Left lung (tissue), 14 donors: ENCODE measurements at places on chromosomes 5 and 9.
A peak's percentile ranks its signal among the peaks of the same experiment; 100 is the strongest.

- no peaks in the 10 kb centered on the region for H3K27me3 ChIP-seq
- H3K36me3 ChIP-seq, result peaks cover 25% of the 10 kb centered on the region
- DNase-seq, result no peak
Observed at GRCh38 chr5:143138839-143139238, 264.6 kb downstream of the NR3C1 start.

DNA sequence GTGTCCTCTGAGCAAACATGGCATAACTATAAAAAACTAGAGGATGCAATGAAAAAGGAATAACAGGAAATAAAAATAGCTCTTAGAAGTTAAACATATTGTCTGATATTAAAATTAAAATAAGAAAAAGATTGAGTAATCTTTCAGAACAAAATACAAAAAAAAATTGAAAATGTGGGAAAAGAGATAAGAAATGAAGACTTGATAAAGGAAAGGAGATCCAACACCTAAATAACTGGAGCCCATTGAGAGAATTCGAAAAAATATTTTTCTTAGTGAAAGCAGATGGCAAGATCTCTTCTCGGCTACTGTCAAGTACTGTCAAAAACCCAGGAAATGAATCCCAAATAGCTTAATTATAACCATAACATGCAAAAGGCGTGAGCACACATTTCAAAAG, 24.9 kb downstream of the LIFR start:
- peak overlapping the region; percentile 9 for H3K27ac ChIP-seq
- peaks cover 39% of the 10 kb centered on the region for H3K4me1 ChIP-seq
- DNase-seq, result no peak
- H3K27me3 ChIP-seq, result no peaks in the 10 kb centered on the region

DNA sequence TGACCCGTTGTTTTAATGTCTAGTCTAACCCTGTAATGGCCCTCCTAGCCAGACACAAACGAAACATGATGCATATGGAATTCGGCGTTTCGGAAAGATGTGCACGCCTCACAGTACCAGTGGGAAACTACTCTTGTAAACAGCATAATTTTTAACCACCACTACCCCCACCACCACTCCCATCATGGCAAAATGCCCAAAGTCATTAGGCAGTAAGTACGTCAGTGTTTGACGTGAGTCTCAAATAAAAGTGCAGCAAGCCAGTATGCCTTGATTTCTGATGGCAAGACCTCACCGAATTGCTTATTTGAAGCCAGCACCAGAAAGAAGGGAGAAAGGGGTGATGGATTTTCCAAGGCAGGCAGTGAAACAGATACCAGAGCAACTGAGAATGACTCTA, 71.4 kb downstream of the ADRB2 start:
- H3K27ac ChIP-seq, result no peak overlapping the region
- H3K27me3 ChIP-seq, result no peaks in the 10 kb centered on the region
- no peaks in the 10 kb centered on the region for H3K36me3 ChIP-seq
- H3K4me3 ChIP-seq, result no peak overlapping the region

GRCh38 chr9:90706230-90706629, 63.6 kb upstream of the DIRAS2 start:
- H3K27ac ChIP-seq, result no peak overlapping the region
- no peaks in the 10 kb centered on the region for H3K4me1 ChIP-seq
- H3K36me3 ChIP-seq, result no peaks in the 10 kb centered on the region
- H3K27me3 ChIP-seq, result no peaks in the 10 kb centered on the region

- no peak overlapping the region for H3K27ac ChIP-seq
- H3K36me3 ChIP-seq, result no peaks in the 10 kb centered on the region
- H3K4me3 ChIP-seq, result no peak overlapping the region
Observed at GRCh38 chr9:29176786-29177185, 1603.5 kb upstream of the C9orf72 start.

GRCh38 chr5:160773646-160774410, 78.2 kb downstream of the ATP10B start:
- H3K4me3 ChIP-seq, result no peak overlapping the region
- H3K27ac ChIP-seq, result no peak overlapping the region
- DNase-seq, result no peak
- H3K4me1 ChIP-seq, result no peaks in the 10 kb centered on the region
- no peaks in the 10 kb centered on the region for H3K36me3 ChIP-seq
- no peaks in the 10 kb centered on the region for H3K27me3 ChIP-seq

DNA sequence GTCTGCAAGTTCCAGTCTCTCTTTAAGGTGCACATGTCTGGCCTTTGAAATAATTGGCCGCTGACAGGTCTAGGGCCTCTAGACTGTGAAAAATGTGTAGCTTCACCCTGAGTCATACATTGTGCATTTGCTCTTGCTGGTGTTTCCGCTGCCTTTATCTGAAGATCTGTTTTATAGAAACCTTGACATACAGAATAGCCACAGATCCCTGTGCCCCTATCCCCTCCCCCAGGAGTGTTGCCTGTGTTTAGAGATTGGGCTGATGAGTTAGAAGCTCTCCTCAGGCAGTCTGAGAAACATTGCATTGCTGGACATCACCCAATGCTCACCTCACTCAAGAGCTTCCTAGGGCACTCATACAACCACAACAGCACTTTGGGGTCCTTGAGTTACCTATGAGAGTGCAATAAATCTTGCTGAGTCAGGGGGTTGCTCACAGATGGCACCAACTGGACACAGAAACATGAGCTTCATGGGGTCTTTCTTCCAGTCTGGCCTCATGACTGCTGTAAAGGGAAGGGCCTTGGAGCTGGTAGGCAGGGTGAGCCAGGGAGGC, 3.8 kb upstream of the ZNF782 start:
- H3K36me3 ChIP-seq, result no peaks in the 10 kb centered on the region
- no peaks in the 10 kb centered on the region for H3K27me3 ChIP-seq
- no peak overlapping the region for H3K27ac ChIP-seq
- H3K4me3 ChIP-seq, result no peak overlapping the region
- DNase-seq, result no peak

GRCh38 chr5:115284021-115284420, 12.4 kb downstream of the CCDC112 start:
- DNase-seq, result no peak
- no peak overlapping the region for H3K27ac ChIP-seq
- H3K36me3 ChIP-seq, result no peaks in the 10 kb centered on the region
- no peaks in the 10 kb centered on the region for H3K4me1 ChIP-seq
- no peak overlapping the region for H3K4me3 ChIP-seq

DNA sequence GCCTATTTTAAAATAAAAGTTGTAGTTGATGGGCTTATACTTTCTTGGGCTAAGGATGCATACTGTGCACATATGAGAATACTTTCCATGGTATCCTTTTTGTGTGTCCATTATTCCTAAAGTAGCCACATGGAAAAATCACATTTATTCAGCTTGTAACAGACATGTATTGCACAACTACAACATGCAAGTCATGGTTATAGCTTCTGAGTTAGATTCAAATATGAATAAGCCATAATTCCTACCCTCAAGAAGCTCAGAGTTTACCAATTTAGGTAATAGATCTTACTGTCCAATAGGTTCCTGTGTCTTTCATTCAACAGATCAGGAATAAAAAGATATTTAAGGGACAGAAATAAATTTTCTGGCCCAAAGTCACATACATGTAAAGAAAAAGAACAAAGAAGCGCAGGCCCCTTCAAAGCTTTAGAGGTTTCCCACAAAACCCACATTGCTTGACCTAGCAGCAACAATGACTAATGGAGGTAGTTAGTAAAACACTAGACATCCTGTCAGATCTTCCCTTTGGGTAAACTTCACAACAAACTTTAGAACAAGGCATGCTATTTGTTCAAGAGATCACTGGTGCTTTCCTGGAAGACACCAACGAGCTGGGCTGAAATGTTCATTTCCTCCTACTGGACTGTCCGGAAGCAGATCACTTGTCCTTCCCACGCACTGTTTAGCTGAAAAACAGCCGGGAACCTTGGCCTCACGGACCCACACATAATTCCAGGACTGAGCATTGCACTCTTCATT, 78.4 kb upstream of the ITGA1 start:
- H3K4me1 ChIP-seq, result no peaks in the 10 kb centered on the region
- H3K27me3 ChIP-seq, result no peaks in the 10 kb centered on the region
- H3K4me3 ChIP-seq, result no peak overlapping the region
- no peaks in the 10 kb centered on the region for H3K36me3 ChIP-seq
- peak overlapping the region; percentile 33 for H3K27ac ChIP-seq

GRCh38 chr5:75975496-75975895, 107.7 kb upstream of the SV2C start:
- no peaks in the 10 kb centered on the region for H3K27me3 ChIP-seq
- H3K27ac ChIP-seq, result no peak overlapping the region
- no peaks in the 10 kb centered on the region for H3K4me1 ChIP-seq

DNA sequence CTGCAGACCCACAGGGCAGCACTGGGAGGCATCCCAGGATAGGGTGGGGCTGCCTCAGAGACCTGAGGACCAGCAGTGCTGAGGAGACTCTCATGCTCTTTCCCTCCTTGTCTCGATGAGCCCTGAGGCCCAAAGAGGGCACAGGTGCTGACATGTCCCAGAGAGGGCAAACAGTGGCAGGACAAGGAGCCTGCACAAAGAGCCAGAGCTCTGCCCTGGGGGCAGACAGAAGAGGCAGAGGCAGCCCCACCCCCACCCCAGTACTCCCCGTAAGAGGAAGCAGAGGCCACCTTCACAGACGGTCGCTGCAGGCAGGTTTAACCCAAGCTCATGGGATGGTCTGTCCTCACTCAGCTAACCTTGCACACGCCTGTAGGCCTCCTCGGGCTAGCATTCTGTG, 29.4 kb upstream of the TTLL11 start:
- H3K27me3 ChIP-seq, result peaks cover 32% of the 10 kb centered on the region
- no peak overlapping the region for H3K4me3 ChIP-seq
- H3K4me1 ChIP-seq, result peaks cover 24% of the 10 kb centered on the region
- H3K36me3 ChIP-seq, result no peaks in the 10 kb centered on the region

DNA sequence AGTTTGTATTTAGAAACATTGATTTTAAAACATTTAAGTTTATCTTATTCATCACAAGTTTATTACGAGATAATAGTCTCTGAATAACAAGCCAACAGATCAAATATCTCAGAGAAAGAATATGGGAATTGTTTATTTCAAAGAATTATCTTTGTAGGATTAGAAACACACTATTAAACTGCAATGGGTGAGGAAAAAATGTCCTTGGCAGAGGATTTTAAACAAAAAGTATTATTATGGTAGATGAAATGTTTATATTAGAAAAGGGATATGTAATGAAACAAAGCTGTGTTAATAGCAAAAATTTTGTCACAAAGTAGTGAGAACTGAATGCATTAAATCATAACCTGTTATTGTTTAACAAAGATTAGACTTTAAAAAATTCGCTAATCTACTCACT, 1382.9 kb upstream of the DMAC1 start:
- peak; percentile 23 for DNase-seq
- no peaks in the 10 kb centered on the region for H3K36me3 ChIP-seq
- no peaks in the 10 kb centered on the region for H3K4me1 ChIP-seq
- H3K27me3 ChIP-seq, result no peaks in the 10 kb centered on the region
- no peak overlapping the region for H3K4me3 ChIP-seq

DNA sequence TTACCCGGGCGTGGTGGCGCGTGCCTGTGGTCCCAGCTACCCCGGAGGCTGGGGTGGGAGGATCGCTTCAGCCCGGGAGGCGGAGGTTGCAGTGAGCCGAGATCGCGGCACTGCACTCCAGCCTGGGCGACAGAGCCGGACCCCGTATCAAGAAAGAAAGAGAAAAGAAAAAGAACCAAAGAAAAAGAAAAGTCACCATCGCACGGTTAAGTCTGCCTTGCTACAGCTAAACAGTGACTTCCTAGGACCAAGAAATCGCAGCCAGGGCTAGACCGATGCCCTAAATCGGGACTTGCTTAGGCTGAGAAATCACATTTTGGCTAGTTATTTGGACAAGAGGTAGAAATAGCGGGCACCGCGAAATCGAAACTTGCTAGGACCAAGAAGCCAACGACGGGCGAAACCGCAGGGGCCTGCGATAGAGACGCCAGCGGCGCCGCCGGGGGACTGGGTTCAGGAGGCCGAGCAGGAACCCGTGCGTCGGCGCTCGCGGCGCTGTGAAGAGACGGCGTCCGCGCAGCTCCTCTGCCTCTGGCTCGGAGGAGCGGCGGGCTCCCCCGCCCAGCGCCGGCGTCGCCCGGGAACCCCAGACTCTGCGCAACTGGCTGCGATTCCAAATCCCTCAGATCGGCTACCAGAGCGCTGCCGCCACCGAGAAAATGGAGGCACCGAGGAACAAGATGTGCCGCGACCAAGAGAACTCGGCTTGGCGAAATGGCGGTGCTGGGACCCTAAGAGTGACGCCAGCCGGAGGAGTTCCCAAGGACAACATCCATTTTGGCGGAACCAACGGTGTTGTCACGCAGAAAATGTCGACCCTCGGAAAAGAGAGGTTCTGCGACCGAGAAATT, 26.1 kb upstream of the ANXA2R start:
- peaks cover 48% of the 10 kb centered on the region for H3K4me1 ChIP-seq
- H3K36me3 ChIP-seq, result no peaks in the 10 kb centered on the region
- no peaks in the 10 kb centered on the region for H3K27me3 ChIP-seq
- DNase-seq, result no peak
- H3K4me3 ChIP-seq, result peak overlapping the region; percentile 69

DNA sequence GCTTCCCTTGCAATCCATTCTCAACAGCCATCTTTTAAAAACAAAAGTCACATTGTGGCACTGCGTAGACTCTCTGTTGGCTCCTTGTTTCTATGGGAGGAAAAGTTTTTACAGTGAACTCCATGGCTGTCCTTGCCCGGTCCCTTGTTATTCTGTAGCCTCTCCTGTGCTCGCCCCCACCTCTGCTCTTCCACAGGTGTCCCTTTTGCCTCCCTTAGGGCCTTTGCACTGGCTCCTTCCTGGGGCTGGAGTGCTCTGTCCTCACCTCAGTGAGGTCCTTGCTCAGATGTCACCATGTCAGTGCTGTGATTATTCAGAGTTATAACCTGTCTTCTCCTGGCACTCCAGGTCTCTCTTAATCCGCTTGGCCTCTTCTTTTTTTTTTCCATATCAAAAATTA, 308.8 kb downstream of the DOCK8 start:
- no peaks in the 10 kb centered on the region for H3K36me3 ChIP-seq
- no peak for DNase-seq
- H3K4me1 ChIP-seq, result no peaks in the 10 kb centered on the region
- no peaks in the 10 kb centered on the region for H3K27me3 ChIP-seq
- no peak overlapping the region for H3K4me3 ChIP-seq
- H3K27ac ChIP-seq, result no peak overlapping the region

GRCh38 chr5:72012906-72013305, 94.4 kb upstream of the MAP1B start:
- no peaks in the 10 kb centered on the region for H3K27me3 ChIP-seq
- H3K4me3 ChIP-seq, result no peak overlapping the region
- H3K4me1 ChIP-seq, result peaks cover 4% of the 10 kb centered on the region
- H3K27ac ChIP-seq, result no peak overlapping the region

GRCh38 chr9:73869264-73869663, 627.9 kb upstream of the RORB start:
- H3K27me3 ChIP-seq, result no peaks in the 10 kb centered on the region
- H3K4me1 ChIP-seq, result no peaks in the 10 kb centered on the region
- no peak overlapping the region for H3K27ac ChIP-seq
- no peaks in the 10 kb centered on the region for H3K36me3 ChIP-seq
- DNase-seq, result no peak
- H3K4me3 ChIP-seq, result no peak overlapping the region

DNA sequence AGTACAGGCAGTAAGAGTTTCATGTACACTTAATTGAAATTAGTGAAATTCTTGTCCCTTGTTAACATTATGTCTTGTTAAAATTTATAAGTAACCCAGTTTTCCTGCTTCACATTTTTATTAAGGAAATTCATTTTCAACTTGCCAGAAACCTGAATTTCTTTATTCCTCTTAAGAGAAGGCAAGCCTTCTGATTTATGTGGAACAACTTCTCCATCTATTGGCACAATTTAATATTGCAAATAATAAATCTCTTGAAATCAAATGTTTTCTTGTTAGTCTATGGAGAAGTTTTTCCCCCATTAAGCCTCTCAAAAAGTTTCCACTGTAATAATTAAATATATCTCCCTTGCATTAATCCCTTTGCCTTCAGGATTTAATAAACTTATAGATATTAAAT, 33.8 kb upstream of the ACO1 start:
- no peaks in the 10 kb centered on the region for H3K36me3 ChIP-seq
- no peak overlapping the region for H3K4me3 ChIP-seq
- H3K4me1 ChIP-seq, result no peaks in the 10 kb centered on the region
- no peak overlapping the region for H3K27ac ChIP-seq
